ENCODE measurements at places on chromosomes 11 and 22.

DNA sequence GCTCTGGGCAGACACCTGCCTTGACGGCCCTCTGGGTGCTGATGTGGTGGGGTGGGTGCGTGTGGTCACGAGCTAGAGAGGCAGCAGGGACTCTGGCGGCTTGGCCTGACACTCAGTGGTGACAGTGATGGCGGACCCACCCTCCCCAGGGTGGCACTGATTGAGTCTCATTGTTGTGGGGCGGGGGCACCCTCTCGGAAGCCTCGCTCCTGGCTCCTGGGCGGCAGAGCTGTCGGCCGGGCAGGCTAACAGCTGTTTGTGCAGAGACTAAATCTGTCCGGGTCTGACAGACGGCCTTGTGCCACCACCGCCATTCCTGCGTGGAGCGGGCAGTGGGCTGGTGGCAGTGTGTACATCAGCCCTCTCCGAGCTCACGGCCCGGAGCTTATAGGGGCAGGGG lies 15.6 kb downstream of the FLRT1 start:
- DNase-seq: no peak

DNA sequence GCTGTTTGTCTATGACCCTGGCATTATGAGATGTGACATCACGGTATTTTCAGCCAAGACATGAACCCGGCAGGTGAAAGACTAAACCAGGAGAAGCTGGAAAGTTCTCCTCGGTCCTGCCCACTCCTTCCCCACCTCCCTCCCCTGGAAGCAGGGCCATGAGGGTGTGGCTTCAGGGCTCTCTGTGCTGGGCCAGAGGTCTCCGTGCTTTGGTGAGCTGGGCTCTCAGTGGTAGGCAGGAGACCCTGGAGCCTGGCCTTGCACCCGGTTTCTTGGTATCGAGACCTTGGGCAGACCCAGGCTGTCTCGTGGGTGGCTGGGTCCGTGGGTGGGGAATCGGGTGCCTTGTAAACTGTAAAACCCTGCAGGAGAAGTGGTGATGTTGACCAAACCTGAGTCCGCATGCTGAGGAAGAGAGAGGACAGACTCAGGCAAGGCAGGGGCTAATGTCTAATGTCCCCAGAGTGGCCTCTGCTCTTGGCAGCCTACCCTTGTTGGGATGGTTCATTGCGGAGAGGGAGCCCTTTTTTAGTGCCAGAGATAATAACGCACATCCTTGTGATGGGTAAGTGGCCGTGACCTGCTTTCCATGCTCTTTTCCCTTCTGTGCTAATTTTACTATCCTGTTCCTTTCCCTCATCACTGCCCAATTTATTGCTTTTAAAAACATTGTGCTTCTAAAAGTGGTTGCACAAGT lies 48.6 kb upstream of the PARVG start:
- DNase-seq: no peak

DNA sequence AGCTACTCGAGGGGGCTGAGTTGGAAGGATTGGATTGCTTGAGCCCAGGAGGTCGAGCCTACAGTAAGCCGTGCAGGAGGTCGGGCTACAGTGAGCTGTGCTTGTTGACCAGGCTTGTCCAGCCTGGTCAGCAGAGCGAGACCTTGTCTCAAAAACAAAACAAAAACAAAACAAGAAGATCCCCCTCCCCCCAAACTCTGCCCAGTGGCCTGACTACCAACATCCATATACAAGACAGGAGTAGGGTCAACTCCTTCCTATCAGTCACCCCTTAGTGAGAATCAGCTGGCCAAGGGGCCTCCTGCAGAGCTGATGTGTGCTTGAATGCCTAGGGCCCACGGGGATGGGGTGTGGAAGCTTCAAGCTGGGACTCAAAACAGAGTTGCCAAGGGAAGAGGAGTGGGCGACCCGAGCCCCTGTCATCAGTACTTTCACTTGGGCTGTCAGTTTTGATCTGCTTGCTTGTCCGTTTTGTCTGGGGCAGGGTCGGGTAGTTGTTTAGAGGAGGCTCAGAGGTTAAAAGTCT lies 942 bp upstream of the TSPAN18 start:
- peak; percentile 26 for DNase-seq

DNA sequence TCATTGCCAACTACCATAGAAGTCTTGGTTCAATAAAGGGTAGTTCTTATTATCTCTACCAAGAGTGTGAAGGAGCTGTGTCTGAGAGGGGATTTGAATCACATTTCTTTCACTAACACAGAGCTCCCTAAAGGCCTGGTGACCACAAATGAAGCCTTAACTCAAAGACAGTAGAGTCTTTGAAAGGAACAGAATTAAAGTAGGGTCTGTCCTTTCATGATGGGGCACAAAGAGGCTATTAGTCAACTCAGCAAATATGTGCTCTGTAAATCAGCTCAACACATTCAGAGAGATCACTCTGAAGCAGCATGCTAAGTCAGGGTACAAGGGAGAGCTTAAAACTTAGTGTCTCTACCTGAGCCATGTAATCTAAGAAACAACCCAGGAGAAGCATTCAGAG lies 212.4 kb upstream of the SYN3 start:
- no peak for DNase-seq

DNA sequence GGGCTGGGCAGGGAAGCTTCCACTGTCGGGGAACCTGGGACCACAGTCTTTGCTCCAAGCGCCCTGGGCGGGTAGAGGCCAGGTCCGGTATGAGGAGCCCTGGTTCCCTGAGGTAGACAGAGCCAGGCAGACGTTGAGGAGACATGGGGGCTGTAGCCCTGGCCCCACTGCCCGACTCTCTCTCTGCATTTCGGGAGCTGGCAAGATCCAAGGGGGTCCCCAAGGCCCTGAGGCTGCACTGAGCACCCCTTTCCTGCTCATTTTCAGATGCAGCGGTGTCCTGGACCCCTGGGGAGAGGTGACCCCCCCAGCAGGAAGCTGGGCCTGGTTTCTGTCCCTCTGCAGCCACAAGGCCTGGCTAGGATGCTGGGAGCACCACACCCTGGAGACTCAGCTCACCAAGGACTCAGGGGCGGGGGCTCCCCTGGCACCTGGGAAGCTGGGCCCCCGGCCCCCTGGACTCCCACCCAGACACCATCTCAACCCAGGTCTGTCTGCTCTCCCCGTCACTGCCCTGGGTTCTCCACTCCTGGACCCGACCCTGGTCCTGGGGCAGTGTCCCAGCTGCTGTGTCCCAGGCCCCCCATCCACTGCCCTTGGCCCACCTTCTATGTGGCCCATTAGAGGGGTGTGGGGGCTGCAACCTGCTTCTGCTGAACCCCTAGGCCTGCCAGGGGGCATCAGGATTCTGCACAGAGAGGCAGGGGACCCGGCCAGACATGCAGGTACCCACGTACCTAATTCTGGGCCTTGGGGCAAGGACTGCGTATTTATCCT lies 15.0 kb upstream of the MUC6 start:
- peak; percentile 2 for DNase-seq

- peak; percentile 81 for DNase-seq
Observed at GRCh38 chr11:64449381-64450167, 90.6 kb downstream of the RPS6KA4 start.

DNA sequence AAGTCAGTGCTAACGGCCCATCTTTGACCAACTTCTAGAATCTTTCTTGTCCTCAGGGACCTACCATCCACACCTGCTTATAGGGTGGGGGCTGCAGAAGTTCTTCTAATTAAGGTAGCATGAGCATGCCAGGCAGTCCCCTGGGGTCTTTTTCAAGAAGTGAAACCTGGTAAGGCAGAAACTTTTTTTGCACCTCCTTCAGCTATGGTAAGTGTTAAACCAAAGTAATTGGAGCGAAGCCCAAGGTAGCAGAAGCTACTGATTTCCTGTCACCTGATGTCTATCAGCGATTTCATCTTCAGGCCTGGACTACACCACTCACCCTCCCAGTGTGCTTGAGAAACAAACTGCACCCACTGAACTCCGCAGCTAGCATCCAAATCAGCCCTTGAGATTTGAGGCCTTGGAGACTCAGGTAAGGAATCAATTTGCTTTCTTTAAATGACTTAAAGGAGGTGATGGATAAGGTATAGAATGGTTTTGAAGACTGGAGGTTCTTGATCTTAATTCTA lies at the start of gene MS4A1:
Gene MS4A1, plus strand, starts transcription at position 317 of the 512 bp plus-strand sequence. CDS start 6,528 bp downstream, outside the sequence.
- no peak for DNase-seq

GRCh38 chr11:123033895-123034294 lies 28.0 kb downstream of the HSPA8 start:
- no peak for DNase-seq

DNA sequence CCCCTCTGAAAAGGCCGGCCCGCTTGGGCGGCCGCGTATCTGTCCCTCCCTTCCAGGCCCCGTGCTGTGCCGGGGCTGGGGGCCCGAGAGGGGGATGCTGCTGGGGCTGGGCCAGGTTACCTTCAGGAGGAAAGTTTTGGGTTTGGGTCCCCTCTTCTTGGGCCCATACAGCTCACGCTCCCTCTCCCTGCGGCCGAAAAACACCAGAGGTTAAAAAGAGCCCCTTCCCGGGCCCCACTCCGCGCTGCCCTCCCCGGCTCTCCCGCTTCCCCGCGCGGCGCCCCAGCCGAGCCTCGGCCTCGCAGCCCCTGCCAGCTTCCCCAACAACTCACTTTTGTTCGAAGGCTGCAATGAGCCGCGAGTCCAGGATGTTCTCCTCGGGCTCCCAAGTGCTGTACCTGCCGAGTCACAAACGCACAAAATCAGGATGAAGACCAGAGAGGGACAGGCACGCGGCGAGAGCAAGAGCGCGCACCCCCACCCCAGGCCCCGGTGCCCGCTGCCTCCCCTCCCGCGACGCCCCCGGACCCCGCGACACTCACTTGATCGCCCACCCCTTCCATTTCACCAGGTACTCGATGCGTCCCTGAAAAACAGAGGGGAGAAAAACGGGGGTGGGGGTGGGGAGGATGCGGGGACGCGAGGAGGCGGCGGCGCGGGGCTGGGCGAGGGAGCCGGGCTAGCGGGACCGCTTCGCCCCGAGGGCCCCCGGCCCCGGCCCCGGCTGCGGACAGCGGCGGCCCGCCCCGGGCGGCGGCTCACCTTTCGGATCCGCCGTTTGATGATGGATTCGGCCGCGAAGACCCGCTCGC lies 450 bp downstream of the CBX6 start:
- DNase-seq: peak; percentile 45

GRCh38 chr11:118744046-118744445 lies 46.9 kb downstream of the DDX6 start:
- DNase-seq: no peak

DNA sequence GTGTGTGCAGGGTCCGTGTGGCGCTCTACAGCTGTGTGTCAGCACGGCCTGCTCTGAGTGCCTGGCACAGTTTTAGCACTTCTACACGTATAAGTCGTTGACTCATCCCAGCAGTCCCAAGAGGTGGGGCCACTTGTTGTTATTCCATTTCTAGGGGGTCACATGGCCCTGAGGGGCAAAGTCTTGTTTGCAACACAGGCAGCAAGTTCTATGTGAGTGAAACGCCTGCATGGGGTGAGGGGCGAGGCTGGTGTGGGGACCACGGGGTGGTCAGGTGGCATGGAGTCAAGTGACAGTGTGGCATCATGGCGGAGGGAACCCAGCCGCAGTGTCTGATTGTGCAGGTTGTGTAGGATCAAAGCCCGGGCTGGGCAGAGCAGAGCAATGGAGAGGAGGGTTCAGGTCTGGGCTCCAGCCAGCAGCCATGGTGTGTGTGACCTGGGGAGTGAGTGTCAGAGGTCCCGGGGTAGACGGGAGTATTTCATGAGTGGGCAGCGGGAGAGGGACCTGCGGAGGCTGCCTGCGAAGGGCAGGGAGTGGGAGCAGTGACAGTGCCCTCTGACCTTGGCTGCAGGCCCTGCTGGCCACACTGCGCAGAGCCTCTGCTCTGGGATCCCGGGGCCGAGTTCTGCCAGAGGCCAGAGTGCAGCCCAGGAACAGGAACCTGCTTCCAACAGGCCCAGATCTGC lies 27.9 kb downstream of the SHANK3 start:
- DNase-seq: no peak

- no peak for DNase-seq
Observed at GRCh38 chr22:40531951-40532900, 104.3 kb downstream of the MRTFA start.

GRCh38 chr11:77019976-77020595 lies 14.1 kb upstream of the B3GNT6 start:
- DNase-seq: no peak

DNA sequence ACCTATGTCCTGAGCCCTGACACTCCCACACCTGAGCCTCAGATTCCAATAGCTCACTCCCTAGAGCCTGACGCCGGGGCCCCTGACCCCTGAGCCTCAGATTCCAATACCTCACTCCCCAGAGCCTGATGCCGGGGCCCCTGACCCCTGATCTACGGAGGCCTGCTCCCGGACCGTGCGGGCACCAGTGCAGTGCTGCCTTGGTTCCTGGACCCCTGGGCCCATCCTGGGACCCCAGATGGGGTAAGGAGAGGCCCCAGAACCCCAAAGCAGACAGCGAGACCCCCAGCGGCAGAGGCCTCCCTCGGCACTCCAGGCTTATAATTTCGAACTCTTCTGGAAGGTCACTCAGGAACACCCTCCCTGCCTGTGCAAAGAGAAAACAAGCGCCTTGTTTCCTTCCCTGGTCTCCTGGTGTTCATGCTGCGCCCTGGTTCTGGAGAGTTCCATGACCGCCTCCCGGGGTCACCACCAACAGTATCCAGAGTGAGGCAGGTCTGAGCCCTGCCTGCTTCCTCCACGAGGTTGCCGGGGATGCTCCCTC lies 7.5 kb downstream of the SUSD2 start:
- no peak for DNase-seq

GRCh38 chr11:67616431-67617242 lies 9.9 kb downstream of the NDUFV1 start:
- no peak for DNase-seq

- peak; percentile 89 for DNase-seq
Observed at GRCh38 chr11:62905927-62906531, 15.1 kb downstream of the CHRM1 start.

DNA sequence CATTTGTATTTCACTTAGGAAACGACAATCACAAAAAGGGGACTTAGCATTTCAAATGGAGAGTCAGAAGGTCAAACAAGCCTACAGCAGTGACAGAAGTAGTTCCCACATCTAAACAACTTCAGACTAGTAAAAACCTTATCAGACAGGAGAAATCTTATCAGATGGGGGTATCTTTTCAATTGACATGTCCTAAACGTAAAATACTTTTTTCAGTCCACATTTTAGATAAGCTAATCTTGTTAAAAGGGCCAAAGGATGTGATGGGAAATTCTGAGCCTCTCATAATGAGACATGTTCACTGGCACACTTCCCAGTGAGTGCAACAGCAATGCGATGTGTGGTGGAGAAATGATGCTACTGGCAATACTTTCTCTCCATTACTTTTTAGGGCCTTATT lies 2.4 kb downstream of the MAPK1 start:
- no peak for DNase-seq

- DNase-seq: no peak
Observed at GRCh38 chr11:107276077-107276476, 181.5 kb downstream of the CWF19L2 start.

- DNase-seq: no peak
Observed at GRCh38 chr11:44464741-44465140, 100.7 kb upstream of the CD82 start.

DNA sequence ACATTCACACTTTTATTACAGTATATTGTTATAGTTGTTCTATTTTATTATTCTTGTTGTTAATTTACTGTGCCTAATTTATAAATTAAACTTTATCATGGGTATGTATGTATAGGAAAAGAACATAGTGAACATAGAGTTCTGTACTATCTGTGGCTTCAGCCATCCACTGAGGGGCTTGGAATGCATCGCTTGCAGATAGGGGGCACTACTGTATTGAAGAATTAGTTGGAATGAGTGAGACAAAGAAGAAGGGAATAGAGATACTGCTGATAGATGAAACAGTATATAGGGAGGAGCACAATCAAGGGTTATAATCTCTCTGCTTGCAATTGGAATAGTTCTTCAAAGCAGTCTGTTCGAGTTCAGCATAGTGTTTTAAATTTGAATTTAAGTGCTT lies 432.2 kb downstream of the RAB38 start:
- DNase-seq: no peak

GRCh38 chr11:33021937-33022336 lies 6.3 kb downstream of the DEPDC7 start:
- no peak for DNase-seq
